ENCODE measurements at places on chromosomes 5 and 9.

DNA sequence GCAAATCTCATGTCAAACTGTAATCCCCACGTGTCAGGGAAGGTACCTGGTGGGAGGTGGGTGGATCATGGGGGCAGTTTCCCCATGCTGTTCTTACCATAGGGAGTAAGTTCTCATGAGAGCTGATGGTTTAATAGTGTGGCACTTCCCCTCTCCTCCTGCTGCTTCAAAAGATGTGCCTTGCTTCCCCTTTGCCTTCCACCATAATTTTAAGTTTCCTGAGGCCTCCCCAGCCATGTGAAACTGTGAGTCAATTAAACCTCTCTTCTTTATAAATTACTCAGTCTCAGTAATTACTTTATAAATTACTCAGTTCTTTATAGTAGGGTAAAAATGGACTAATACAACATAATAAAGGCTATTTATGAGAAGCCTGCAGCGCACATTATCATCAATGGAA is 7.1 kb upstream of the CNTRL start:
- no peak for DNase-seq

GRCh38 chr5:128896675-128897074 is 68.6 kb upstream of the SLC27A6 start:
- no peak for DNase-seq

DNA sequence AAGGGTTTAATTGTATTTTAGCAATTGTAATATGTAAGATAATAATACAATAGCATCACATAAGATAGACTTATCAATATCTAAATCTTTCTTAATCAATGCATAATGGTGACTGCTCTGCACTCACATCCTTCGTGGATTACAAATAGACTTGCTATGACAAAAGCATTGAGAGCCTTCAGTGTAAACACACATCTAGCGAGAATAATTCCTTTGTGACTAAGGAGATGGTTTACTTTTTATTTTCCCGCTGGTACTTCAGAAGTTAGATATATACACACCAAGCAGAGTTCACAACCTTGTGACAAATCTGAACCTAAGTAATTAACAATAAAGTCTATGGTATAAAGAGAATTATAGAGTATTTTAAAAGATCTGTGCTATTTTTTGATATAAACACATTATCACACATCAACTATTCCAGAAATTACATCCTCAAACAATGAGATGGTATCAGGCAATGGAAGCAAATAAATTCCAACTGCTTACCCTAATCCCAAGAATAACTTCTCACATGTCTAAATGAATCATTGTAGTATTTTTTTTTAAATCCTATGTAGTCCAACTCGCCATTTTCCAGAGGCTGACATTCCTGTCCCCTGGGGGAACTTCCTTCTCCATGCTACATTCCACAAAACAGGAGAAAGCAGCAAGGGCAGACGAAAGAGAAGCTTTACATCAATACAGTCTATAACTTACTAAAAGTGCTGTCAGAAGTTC is 51.2 kb downstream of the MAPKAP1 start:
- DNase-seq = no peak

DNA sequence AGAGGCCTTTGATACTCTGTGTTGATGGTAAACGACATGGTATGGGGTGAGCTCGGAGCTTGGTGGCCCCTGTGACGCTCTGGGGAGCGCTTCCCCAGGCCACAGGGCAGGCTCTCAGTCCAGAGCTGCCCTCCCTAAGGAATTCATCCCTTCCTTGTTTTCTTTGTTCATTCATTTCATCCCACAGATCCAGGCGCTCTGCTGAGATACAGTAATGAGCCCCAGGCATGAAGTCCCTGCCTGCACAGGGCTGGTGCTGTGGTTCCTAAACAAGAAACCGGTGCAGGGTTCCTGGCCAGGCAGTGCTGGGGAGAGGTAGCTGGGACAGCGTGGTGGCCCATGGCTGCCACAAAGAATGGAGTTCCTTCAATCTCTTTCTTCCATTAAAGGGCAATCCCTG is 14.4 kb downstream of the NEK6 start:
- no peak for DNase-seq

DNA sequence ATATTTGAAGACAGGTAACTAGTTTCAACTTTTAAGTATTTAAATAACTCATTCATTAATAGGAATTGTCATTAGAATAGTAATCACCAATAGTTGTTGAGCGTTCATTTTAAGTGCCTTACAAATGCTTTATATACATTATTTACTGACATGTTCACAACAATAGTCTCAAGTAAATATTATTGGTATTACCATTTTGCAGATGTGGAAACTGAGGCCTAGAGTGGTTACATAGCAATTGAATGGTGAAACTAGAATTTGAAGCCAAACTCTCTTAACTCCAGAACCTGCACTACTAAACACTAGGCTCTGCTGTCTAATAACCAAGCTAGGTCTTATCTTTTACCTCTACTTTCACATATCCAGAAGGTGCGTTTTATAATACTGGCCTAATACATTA is 4.8 kb upstream of the HSPA9 start:
- no peak for DNase-seq

GRCh38 chr5:132372542-132372941 is 3.0 kb downstream of the SLC22A5 start:
- no peak for DNase-seq

DNA sequence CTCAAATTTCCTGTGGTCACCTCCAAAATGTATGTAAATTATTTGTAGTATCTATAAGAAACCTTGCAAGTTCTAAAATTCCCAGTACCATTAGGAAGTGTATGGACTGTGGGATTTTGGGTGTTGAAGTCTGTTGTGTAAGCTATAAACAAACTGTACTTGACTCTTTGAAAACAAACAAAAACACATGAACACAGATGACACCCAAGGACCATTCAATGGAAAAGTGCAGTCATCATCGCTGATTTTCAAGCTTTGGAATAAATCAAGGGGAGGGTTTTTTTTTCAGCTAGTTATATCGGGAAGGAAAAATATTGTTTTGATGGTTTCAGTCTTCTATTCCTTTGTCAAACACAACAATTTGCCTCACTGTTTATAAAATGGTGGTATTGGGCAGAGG is 49.6 kb downstream of the ELL2 start:
- DNase-seq = no peak

DNA sequence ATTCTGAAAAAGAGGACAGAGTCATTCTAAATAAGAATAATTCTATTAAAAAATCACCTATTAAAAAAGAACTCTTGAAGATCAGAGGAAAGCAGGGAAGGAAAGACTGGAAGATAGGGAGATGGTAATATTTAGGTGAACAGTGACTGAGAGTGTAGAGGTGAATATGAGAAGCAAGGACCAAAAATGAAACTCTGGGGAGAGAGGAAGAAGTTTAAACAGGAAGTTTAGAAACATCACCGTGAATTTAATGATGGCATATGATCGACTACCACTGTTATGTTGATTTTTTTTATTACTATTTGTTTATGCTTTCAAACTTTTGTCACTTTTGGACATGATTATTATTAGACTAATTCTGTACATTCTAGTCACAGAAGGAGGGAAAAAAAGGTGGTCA is 1.7 kb upstream of the SPINK6 start:
- DNase-seq = no peak

GRCh38 chr9:122223435-122223834 is 5.3 kb downstream of the LHX6 start:
- no peak for DNase-seq

DNA sequence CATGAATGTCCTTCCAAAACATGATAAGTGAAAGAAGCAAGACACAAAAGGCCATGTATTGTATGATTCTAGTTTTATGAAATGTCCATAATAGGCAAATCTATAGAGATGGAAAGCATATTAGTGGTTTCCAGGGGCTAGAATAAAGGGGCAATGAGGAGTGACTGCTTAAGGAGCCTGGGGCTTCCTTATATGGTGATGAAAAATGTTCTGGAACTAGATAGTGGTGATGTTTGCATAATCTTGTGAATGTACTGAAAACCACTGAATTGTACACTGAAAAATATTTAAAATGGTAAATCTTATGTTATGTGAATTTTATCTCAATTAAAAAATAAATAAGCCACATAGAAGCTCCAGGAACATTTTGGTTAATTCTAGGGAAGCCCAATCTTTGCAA is 144.4 kb upstream of the ANKRD55 start:
- no peak for DNase-seq

DNA sequence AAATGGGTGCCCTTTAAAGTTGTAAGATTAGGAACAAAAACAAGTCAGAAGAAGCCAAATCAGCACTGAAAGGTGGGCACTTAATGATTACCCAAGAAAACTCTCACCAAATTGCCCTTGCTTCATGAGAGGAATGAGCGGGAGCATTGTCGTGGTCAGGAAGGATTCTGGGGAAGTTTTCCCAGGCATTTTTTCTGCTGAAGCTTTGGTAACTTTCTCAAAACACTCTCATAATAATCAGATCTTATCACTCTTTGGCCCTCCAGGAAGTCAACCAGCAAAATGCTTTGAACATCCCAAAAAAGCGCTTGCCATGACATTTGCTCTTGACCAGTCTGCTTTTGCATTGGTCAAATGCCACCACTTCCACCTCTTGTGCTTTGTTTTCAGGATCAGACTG is 10.4 kb upstream of the PCDHGC3 start:
- no peak for DNase-seq

DNA sequence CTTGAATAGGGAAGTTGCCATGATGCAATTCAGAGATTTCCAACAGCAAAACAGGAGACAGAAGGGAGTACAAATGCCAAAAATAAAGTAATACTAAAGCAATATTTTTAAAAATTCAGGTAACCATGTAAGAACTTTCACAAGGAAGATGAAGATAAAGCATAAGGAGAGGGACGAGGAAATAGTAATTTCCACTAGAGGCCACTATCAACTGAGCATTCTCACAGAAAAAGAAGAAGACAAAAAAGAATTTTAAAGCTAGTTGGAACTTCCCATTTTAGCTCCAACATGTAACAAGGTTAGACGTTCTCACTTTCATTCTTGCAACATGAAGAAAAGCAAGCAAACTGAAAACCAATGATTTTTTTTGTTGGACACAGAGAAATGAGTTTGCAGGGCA is 779.9 kb upstream of the CDH6 start:
- no peak for DNase-seq

- DNase-seq = peak; percentile 82
These were observed 172.3 kb downstream of the GNA14 start for GRCh38 chr9:77475641-77476473.

GRCh38 chr5:23389291-23390101 is 117.9 kb upstream of the PRDM9 start:
- no peak for DNase-seq

DNA sequence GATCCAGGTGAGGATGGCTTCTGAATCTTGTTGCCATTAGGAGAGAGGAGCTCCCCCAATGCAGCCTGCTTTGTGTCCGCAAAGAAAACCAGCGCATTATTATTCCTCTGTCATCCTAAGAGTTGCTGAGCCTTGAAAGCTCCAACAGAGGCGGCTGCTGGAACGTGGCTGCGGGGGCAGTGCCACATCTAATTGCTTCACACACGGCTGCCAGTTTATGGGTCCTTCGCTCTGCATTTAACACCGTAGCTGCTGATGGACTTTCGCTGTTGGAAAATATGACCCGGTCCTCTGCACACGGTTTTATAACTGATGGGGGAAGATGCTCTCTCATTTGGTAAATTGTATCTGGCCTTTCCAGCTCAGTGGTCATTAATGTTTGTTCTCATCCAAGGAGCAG is 38.0 kb downstream of the ZNF622 start:
- DNase-seq = no peak

GRCh38 chr5:132232465-132232864 is 4.8 kb upstream of the P4HA2 start:
- no peak for DNase-seq

DNA sequence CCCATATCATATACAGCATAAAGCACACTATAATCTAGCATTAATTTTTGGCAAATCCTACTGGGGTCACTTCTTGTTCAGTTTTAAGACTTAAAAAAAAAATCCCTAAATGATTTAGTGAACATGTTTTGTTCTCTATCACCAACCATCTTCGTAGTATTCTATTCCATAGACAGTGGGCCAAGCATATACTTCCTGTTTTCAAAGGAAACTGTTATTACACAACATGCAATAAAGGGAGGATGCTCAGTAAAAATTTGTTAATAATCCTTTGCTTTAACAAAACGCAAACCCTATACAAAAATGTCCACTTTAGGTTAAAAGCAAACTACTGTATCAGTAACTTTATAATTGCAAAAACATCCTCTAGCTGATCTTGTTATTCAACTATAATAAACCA is 13.0 kb downstream of the CCNH start:
- DNase-seq = no peak

- DNase-seq = peak; percentile 84
These were observed 31.4 kb upstream of the EGFL7 start for GRCh38 chr9:136631038-136632000.

DNA sequence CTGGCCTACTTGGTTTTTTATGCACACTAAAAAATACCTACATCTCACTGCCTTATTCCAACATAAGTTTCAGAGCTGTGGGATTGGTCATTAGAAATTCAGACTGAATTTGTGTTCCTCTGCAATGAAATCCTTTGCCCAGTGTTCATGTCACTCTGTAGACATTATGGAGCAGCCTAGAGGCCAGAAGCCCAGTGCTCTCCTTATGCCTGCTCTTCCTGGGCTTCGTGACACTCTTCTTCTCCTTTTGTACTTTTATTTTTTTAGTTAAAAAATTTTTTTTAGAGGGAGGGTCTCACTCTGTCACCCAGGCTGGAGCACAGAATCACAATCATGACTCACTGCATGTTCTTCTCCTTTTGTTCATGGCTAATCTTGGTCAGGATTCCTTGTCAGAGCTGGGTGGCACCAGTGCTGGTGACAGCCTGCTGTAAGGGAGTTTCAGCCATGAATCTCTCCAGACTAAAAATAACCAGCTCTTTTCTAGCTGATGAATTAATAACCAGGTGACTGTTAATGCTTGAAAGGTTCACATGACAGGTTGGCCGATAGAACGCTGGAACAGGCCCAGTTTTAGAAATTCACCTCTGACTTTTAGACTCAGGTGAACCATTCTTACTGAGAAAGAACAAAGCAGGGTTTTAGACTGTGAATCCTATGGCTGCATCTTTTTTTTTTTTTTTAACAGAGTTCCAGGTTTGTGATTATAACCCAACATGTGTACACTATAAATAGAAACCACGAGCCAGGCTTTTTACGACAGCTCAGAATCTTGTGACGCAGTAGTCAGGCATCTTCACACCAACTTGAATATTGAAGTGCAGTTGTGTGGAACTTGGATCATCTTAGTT is 34.1 kb upstream of the C5orf47 start:
- DNase-seq = no peak

DNA sequence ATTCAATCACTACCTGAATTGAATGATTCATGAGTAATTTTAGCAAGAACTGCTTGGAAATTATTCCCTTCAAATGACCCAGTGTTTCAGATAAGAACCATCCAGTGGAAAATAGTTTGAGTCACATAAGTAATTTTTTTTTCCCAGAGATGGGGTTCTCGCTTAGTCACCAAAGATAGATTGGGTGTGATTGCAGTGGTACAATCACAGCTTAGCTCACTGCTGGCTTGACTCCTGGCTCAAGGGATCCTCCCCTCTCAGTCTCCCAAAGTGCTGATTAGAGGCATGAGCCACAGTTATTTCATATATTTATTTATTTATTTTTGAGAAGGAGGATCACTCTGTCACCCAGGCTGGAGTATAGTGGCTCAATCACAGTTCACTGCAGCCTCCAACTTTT is 574.5 kb upstream of the ARRDC3 start:
- DNase-seq = no peak
